SHP77 (cell line): ENCODE measurements at places on chromosomes 16 and 17.

DNA sequence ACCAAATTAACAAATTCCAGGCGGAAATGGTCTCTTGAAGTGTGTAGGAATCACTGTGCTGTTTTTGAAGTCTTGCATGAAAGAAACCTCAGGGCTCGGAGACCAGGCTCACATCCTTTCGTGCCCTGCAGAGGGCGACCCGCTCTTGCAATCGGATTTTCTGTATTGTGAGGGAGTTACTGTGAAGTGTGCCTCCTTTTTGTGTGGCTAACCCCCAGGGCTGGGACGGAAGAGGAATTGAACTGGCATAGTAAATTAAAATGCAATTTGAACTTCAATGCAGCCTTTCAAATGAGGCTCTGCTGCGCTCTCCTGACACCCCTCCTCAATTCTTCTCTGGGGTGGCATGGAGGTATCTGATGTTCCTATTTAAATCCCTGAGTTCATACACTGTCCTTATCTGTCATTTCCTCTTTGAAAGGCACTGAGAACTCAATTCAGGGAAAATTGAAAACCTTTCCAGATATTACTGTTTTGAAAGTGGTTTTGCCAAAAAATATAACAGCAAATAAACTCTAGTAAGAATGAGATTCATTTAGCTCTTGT, 51.5 kb upstream of the MGAT5B start:
- DNase-seq, result peak; percentile 79

GRCh38 chr16:6016530-6017184, 919.1 kb upstream of the EEF2KMT start:
- DNase-seq, result peak; percentile 1

DNA sequence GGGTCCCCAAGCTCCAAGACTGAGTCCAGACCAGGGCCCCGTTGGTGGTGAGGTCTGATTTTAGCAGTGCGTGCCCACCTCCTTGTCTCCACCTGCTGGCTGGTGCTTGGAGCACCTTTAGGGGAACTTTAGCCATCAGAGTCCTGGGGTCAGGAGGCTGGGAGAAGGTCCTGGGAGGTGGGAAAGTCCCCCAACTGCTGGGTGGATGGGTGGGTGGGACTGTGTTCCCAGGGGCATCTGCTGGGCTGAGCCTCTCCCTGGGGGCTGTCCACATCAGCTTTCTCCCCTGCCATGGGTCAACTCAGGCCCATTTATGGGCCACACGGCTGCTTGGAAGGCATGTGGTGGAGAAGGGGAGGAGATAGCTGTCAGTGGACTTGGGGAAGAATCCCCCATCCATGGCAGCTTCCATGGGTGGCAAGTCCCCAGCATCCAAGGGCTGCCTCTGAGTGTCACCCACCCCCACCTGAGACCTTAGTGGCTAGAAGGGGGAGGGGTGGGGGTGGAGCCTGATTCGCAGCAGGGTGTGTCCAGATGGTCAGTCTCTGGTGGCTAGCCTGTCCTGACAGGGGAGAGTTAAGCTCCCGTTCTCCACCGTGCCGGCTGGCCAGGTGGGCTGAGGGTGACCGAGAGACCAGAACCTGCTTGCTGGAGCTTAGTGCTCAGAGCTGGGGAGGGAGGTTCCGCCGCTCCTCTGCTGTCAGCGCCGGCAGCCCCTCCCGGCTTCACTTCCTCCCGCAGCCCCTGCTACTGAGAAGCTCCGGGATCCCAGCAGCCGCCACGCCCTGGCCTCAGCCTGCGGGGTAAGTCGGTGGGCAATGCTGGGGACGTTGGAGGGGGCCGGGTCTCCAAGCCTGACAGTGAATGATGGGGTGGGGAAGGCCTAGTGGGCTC, at the start of gene TRPV2:
Gene TRPV2 (plus strand): TSS at position 541 of the 894 bp plus-strand sequence. CDS start 2,098 bp downstream, outside the sequence.
- peak; percentile 65 for DNase-seq

- DNase-seq, result no peak
These were observed 14.8 kb downstream of the CPD start for GRCh38 chr17:30393491-30393890.

DNA sequence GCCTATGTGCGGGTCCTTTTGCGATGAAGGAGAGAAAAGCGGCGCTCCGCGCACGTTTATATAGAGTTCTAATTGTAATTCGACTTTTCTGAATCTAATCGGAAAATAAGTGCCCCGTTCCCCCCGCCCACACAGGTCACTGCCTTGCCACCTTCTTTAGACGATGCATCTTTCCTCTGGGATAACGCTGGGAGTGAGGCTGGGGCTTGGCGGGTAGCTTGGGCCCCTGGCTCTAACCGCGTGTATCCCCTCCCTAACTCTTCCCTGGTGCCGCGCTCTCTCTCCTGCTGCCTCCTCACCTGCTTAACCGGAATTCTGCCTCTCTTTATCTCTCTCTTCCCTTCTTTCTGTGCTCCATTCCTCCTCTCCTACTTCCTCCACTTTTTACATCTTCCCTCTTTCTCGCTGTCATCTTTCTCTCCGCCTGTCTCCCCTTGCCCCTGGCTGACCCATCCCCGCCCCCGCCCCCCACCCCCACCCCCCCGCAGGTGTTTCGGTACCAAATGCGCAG, 2.6 kb downstream of the LHX1 start:
- no peak for DNase-seq

- DNase-seq, result no peak
These were observed 35.2 kb upstream of the GOSR2 start for GRCh38 chr17:46887717-46888116.
